ENCODE measurements at places on chromosomes 7 and 10.

DNA sequence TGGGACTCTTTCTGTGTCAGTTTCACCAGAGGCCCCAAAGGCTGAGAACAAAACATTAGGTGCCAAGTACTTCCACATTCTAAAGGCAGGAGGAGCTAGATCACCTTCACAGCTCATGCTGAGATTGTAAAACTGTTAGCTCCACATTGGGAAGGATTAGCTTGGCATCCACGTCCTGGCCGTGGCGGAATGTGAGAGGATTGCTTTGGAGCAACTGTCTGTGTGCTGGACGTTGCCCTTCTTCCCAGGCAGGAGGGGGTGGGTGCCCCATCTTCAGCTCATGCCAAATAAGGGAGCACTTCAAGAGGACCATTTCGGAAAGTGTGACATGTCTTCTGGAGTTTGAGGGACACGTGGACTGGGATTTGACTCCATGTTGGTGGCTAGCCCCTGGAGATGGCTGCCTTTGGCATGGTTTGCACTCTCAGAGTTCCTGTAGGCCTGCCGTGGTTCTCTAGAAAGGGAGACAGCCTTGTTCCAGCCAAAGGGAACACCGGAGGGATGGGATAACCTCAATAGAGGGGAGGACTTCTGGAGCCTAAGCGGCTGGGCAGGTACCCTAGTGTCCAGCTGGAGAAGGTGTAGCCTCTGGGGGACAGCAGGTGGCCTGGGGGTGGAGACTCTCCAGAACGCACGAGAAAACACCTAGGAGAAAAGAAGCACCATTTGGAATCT is 19.9 kb upstream of the FMC1 start:
- no peak for DNase-seq

DNA sequence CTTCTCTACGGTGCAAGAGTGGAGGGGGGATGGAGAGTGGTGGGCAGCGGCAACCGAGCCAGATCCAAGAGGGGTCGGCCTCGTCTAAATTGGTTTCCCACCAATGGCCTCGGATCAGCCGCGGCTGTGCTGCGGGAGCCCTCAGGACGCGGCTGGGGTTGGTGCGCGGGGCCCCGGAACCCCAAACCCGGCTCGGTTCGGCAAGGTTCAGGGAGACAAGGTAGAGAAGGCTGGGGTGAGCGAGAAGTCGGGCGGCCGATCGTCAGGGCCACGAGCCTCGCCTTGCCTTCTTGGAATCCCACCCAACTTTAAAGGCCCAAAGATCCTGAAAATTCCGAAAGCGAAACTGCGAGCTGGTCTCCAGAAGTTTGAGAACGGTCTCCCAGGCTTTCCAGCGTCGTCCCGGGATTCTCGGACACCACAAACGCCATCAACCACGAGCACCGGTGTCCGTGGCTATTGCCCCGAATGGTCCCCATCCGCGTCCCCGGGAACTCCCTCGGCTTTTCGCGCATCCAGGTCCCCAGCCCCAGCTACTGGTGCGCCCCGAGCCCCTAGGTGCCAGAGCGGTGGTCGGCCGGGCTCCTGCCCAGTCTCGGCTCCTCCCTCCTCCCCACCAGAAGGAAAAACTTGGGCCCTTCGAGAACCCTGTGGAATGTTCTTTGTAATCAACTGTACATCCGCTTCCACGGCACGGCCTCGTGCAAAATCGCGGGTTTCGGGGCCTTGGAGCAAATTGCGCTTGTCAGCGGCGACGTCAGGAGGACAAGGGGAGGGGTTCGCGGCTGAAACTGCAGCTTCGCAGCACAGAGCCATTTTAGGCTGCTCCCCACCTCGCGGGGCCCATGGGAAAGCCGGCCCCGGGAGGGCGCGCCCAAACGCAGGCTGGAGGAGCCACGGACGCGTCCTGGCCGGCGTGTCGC is 3.2 kb downstream of the SFMBT2 start:
- DNase-seq, result peak; percentile 92

DNA sequence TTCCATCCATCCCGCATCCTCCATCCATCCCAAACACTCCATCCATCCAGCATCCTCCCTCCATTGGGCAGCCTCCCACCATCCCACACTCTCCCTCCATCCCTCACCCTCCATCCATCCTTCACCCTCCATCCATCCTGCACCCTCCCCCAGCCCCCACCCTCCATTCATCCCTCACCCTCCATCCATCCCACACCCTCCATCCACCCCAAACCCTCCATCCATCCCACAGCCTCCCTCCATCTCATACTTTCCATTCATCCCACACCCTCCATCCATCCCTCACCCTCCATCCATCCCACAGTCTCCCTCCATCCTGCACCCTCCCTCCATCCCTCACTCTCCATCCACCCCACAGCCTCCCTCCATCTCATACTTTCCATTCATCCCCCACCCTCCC is 60.4 kb downstream of the FOXI2 start:
- DNase-seq, result no peak

DNA sequence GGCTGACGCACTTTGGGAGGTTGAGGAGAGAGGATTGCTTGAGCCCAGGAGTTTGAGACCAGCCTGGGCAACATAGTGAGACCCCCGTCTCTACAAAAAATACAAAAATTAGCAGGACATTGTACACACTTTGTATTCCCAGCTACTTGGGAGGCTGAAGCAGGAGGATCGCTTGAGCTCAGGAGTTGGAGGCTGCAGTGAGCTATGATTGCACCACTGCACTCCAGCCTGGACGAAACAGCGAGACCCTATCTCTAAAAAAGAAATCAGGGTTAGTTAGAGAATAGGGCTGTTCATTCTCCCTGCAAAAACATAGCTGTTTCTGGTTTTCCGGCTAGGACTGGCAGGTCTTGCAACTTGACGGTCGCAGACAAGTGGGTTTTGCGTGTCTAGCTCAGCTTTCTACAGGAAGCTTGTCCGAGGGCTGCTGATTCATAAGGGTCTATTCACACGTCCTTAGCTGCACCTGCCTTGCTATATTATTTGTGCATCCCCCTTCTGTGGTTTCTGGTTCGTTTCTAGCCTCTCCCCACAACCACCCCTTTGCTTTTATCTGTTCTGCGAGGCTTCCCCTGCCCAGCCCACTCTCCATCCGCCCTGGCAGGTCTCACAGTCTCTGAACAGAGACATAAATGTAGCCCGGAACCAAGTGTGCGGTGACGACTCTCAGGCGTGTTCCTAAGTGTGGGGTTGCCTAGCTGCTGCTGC is 10.7 kb downstream of the AMZ1 start:
- DNase-seq, result no peak

- no peak for DNase-seq
These were observed 114.5 kb downstream of the SEMA3E start for GRCh38 chr7:83534488-83534887.

DNA sequence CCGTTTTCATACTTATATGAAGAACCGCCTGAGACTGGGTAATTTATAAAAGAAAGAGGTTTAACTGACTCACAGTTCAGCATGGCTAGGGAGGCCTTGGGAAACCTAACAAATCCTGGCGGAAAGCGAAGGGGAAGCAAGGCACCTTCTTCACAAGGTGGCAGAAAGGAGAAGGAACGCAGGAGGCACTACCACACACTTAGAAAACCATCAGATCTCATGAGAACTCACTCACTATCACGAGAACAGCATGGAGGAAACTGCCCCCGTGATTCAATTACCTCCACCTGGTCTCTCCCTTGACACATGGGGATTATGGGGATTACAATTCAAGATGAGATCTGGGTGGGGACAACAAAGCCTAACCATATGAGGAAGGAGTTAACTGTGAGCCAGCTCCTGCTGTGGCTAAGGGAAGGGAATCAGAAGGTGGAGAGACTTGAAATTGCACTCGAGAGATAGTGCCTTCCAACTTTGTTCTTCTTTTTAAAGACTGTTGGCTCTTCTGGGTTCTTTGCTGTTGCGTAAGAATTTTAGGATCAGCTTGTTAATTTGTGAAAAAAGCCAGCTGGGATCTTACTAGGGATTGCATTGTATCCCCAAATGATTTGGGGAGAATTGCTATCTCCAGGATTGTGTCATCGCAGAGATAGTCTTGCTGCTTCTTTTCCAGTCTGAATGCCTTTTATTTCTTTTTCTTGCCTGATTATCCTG is 21.0 kb downstream of the OPTN start:
- no peak for DNase-seq

GRCh38 chr7:28487487-28487886 is 75.2 kb downstream of the CREB5 start:
- no peak for DNase-seq

GRCh38 chr7:136953386-136953785 is 84.9 kb downstream of the CHRM2 start:
- no peak for DNase-seq

DNA sequence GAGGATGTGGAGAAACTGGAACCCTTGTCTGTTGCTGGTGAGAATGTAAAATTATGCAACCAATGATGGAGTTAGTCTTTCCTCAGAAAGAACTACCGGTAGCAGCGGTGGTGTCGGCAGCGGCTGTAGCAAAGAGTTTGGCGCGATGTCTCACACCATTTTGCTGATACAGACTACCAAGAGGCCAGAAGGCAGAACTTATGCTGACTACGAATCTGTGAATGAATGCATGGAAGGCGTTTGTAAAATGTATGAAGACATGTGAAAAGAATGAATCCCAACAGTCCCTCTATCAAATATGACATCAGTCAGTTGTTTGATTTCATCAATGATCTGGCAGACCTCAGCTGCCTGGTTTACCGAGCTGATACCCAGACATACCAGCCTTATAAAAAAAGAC is 10.6 kb downstream of the CLEC2L start:
- no peak for DNase-seq

DNA sequence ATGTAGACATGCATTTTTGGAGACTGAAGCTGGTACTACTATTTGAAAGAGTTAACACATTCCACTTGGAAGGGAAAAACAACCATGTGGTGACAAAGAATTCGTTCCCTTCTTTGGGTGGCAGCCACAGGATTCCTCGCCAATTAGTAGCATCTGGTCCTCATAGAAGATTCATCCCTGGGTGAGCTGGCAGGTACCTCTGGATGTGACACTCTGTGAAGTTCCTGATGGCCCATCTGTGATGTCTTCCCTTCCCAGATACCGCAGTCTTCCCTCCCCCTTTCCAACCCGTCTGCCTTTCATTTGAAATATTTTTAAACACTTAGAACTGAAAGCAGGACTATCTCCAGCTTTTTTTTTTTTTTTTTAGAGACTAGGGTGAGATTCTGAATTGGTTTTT is 569.5 kb downstream of the TYW1 start:
- DNase-seq, result peak; percentile 33

DNA sequence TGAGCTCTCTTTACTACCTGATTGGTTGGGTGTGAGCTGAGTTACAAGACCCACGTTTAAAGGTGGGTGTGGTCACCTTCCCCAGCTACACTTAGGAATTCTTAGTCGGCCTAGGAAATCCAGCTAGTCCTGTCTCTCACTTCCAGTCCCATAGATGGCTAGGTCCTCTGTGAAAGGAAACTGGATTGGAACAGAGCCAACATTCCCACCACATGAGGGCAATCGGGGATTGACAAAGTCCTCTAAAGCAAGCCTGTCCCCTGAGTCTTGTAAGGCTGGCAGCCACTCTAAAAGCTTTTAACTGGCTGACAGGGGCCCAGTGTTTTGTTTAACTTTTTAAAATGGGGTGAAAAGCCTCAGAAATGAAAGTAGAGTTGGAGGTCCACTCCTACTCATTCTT is 15.1 kb upstream of the CROT start:
- no peak for DNase-seq

GRCh38 chr10:88158526-88159122 is 295.2 kb downstream of the PTEN start:
- DNase-seq, result no peak

DNA sequence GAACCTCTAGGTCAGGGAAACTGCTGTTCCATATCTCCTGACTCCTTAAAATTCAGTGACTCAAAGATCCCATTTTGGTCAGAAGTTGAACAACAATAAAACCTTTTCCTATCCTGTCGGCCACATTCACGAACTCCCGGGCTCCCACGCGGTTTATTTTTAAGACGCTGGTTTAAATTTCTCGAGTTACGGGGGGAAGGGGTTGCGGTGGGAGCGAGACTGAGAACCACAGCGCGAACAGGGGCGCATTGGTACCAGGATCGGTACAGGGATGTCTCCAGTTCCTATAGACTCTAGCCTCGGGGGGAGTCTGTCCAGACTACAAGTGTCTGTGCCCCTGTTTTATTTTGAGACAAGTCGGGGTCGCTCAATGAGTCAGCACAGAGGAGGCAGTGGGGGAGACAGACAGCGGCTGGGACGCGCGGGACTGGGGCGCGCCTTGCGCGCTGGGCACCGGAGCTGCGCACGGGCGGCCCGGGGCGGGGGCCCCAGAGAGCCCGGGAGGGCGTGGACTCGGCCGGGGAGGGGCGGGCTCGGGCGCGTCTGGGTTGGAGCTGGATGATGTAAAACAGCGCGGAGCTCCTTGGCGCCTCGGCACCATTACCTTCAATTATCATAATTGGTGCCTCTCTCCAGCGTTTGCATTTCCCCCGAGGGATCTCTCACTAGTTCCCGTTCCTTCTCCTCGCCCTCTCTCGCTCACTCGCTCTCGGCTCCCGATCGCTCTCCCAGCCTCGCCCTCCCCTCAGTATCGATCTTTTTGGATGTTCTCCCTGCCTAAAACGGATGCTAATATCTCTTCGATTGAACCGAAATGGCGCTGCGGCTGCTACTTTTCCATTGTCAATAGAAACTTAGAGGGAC is 8.7 kb upstream of the BAMBI start:
- DNase-seq, result no peak

DNA sequence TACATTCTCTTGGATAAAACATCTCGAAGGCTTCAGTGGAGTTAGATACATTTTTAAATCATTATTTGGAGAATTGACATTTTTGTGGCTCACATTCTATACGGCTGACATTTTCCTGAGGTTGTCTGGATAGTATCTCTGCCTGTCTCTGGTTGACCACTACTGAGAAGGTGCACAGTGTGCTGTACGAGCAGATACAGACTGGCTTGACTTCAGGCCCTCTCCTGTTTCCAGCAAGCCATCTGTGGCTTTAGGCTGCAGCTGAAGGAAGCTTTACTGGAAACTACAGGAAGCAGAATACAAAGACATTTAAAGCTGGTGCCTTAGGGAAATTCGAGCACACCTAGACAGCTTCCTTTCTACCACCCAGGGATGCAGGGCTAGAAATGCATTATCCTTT is 39.3 kb upstream of the RSU1 start:
- DNase-seq, result no peak
